Activated CD4-positive, alpha-beta T cell treated with anti-CD3 and anti-CD28 coated beads for 4 hours (primary cell): ENCODE measurements at places on chromosomes 5 and 9.
A peak's percentile ranks its signal among the peaks of the same experiment; 100 is the strongest.

DNA sequence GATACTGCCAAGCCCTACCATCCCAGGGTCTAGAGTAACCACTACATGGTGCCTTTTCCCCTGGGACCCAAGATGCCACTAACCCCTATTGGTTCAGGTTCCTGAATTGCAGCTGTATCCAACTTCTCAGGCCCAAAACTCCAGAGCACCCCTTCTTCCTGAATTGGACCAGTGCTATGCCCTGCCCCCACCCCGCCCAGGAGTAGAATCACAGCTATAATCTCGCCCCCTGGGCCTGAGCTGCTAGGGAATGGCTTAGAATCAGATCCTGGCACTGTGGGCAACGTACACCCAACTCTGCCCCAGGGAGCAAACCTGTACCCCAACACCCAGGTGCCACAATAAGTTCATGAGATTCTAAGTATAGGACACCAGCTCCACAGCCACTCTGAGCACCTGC, 206.3 kb downstream of the CACNA1B start:
- DNase-seq = no peak

DNA sequence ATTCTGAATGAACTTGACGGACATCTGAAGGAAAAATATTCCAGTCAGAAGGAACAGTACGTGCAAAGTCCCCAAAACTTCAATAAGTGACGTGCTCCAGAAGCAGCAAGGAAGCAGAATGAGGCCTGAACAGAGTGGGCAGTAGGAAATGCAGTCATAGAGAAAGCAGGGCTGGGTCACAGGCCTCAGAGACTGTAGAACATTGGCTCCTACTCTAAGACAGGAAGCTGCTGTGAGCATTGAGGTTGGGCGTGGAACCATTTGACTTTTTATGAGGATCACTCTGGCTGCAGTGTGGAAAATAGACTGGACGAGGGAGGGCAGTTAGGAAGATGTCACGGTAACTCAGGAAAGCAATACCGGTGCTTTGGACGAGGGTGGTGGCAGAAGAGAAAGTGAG, 64.0 kb downstream of the DOCK8 start:
- peak; percentile 42 for DNase-seq

- DNase-seq = no peak
Measured at GRCh38 chr5:157745041-157745456, 1.5 kb downstream of the LSM11 start.

- no peak for DNase-seq
Measured at GRCh38 chr5:79503794-79504495, 10.0 kb downstream of the HOMER1 start.

GRCh38 chr5:60883229-60883628, 39.2 kb upstream of the ELOVL7 start:
- no peak for DNase-seq

DNA sequence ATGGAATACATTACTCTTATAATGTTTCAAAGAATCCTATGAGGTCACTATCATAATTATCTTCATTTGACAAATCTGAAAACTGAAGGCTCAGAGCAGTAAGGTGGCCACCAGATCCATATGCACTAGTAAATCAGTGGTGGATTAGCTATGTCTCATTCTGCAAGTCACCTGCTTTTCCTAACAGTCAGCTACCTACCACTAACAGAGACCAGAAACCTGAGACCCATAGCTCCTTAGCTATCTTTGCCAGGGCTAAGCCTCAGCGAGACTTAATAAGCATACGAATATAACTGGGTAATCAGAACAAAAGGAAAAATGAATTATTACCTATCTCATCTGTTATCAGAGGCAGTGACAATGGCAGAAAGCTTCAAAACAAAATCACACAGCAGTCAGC, 118.7 kb downstream of the AUH start:
- no peak for DNase-seq

- no peak for DNase-seq
Measured at GRCh38 chr9:8823131-8823895, 1023.7 kb upstream of the DMAC1 start.

- DNase-seq = no peak
Measured at GRCh38 chr9:99628849-99629620, 192.7 kb upstream of the NR4A3 start.

DNA sequence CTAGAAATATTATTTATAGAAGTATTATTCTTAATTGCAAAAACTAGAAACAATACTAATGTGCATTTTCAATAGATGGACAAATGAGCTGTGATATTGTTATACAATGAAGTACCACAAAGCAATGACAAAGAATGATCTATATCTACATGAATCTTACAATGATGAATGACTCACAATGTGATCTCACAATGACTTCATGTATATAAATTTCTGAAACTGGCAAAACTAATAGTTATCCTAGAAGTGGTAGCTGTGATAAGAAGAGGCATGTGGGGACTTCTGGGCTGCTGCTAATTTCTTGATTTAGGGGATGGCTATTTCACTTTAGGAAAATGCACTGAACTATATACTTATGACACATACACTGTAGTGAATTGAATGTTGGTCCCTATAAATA, 396.0 kb upstream of the ZNF608 start:
- DNase-seq = no peak

DNA sequence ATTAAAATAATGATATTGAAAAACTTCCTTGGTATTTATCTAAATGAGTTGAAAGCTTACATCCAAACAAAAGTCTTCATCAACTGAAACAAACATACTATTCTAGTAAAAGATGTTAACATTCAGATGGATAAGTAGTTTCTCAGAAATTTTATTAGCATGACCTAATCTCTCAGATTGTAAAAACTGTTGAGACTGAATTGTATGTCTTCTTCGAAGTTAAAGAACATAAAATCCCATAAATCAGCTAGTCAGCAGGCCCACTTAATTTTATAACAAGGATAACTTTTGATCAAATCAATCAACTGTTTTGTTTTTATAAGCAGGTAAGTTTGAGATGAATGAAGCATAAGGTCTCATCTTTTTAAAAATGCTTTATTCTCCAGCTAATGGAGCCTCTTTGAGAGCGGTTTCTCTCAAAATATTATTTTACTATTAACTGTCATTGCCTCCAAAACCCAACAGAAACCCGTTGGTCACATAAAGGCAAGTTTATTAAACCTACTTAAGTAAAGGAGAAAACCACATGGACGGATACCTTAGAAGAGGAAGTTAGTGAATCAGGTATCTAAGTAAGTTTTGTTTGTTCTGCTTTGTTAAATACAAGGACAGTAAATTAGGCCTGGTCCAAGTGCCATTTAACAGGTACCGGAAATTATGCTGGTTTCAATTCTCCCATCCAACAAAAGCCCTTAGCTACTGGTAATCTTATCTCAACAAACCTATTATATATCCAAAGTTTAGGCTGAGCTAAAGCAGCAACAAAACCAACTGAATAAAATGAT, 457.0 kb downstream of the PDE4D start:
- no peak for DNase-seq

DNA sequence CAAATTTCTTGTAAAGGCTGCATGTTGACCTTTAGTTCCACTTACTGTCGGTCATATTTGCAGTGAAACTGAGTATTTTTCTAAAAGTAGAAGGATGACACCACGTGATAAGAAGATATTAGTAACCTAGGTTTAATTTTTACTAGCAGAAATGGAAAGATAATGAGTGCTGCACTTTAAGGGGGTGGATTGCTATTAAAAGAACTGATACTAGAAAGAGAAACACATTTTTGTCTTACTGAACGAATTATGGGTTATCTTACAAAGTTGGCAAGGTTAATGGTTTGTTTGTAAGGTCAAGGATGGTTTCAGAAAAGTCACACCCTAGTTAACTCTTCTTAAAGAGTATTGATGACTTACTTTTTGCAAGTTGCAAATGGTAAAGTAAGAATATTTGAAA, 2.4 kb downstream of the MACIR start:
- DNase-seq = no peak

- no peak for DNase-seq
Measured at GRCh38 chr5:179624841-179625271, 1.4 kb upstream of the HNRNPH1 start.

GRCh38 chr5:159844267-159845121, 71.8 kb upstream of the ADRA1B start:
- no peak for DNase-seq

- no peak for DNase-seq
Measured at GRCh38 chr9:134518004-134518606, 123.5 kb upstream of the COL5A1 start.

DNA sequence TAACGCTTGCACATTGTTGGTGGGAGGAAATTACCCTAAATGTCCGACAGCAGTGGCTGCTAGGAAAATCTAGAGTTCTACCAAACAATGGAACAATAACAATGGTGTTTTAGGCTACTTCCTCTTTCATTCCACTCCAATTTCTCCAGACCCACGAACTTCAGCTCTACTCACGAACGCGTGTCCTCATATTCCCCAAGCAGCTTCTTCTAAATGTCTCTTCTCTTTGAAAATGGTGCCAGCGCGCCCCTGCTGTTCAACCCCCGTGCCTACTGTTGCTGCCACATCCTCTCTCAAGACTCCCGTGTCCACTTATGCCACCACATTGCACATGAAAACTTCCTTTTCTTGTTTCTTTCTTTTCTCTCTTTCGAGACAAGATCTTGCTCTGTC, 25.6 kb downstream of the OR2V2 start:
- no peak for DNase-seq
